ENCODE measurements at places on chromosomes 12 and 14.

- no peak for DNase-seq
Observed at GRCh38 chr12:89947437-89948270, 239.0 kb upstream of the ATP2B1 start.

DNA sequence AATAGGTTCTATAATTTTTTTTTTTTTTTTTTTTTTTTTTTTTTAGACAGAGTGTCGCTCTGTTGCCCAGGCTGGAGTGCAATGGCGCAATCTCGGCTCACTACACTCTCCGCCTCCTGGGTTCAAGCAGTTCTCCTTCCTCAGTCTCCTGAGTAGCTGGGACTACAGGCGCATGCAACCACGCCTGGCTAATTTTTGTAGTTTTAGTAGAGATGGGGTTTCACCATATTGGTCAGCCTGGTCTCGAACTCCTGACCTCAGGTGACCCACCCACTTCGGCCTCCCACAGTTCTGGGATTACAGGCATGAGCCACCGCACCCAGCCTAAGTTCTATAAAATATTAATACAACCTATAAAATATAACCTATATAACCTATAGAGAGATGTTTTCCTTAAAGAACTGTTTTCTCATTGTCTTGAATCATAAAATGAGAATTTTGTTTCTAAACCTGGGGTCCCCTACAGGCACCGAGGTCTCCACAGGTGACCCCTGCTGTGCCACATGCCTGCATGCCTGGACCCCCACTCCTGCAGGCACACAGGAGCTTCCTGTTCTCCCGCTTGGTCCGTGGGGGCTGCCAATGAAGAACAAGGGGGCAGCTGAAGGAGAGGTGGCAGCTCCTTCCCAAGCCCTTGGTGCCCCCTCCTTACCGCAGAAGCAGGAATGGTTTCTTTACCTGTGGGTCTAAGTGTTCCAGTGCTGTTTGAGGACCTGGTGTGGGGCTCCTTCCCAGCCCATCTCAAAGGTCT, 70.9 kb upstream of the ZFP36L1 start:
- no peak for DNase-seq

GRCh38 chr12:68932961-68933893, at the start of gene CPM:
Gene CPM (minus strand): TSS chr12:68933171. CDS start chr12:68932837, 334 bp downstream.
- DNase-seq = peak; percentile 29

- no peak for DNase-seq
Observed at GRCh38 chr12:93603762-93604161, 31.3 kb downstream of the SOCS2 start.

DNA sequence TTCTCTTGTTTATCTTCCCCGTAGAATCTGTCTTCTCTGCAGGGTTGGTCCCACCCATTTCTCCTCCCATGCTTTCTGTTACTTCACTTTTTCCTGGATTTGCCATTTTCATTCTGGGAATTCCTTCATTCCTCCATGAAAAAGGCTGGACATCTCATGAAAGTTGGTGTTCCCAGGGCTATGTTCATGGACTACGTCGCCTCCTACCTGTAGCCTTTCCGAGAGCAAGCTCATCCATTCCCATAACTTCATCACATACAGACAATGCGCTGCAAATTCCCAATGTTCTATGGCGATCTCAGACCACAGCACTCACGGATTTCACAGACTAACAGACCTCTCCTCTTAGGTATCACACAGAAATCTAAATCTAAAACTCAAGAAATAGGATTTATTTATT, 217.1 kb downstream of the EXOC5 start:
- DNase-seq = no peak

DNA sequence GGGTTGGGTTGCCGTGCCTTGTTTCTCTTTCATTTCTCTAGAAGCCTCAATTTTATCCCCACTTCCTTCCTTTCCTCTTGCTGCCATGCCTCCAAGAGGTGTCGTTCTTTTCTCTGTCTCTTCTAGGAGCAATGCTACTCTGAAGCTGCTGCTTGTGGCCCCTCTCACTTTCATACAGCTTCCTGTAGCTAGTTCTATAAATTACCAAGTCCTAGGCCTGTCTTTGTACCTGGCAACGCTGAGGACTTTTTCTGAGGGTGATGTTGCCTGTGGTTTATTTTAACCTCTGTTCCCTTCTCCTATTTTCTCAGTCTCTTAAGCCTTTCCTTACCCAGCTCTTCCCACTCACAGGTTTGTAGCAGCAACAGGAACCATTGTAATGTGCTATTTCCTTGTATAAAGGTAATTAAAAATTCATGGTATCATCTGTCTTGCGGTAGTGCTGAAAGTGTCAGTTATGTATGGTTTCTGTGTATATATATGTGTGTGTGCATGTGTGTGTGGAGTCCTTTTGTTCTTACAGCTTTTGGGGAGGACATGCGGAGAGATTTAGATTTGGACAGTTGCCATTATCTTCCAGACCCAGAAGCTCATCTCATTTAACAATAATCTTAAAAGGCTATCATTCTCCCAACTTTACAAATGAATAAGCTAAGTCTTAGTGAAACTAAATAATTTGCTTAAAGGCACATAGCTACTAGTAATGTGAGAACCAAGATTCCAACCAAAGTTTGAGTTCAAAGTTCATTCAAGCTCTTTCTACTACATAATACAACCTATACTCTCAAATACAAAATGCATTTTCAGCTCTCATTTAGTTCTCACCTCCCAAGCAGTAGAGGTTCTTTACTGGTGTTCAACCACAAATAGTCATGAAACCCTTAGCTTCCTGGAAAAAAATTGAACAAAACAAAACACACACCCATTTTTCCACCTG, 43.8 kb downstream of the DDHD1 start:
- peak; percentile 39 for DNase-seq

GRCh38 chr14:64467566-64467965, 2.3 kb downstream of the AKAP5 start:
- DNase-seq = no peak

DNA sequence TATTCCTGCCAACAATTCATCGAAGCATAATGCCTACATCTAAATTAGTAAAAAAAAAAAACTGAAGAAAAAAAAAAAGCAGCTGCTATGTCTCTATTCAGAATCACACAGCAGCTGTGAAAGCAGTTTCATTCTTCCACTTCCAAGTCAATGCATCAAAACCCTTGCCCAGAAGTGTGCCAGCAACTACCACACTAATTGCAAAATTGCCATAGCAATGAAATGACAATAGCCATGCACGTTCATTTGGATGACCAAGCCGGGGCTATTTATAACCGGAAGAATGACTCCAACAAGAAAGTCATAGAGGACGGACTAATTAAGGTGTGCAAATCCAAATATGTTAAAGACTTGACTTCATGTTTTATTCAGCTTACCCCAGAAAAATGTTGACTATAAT, 42.5 kb downstream of the SLC2A13 start:
- no peak for DNase-seq

DNA sequence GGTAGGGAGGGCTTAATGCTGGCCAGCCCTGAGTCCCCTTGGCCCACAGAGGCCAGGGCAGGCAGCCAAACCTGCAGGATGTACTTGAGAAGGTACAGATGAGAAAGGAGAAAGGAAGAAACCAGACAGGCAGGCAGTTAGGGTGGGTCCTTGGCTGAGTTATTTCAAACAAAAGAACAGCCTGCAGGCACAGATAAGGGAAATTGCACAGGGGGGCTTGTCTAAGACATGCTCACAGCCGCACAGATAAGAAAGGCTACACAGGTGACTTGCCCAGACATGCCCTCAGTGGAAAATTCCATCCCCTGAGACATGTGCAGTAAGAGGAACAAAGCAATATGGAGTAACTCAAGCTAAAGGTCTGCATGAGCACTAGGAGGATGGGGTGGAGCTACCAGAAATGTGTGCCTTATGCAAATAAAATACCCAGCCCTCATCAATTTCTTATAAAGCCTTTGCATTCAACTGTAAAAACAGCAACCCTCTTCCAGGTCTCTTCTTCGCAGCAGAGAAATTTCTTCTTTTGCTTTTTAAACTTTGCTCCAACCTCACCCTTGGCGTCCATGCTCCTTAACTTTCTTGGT, 158.2 kb upstream of the RGS6 start:
- no peak for DNase-seq

DNA sequence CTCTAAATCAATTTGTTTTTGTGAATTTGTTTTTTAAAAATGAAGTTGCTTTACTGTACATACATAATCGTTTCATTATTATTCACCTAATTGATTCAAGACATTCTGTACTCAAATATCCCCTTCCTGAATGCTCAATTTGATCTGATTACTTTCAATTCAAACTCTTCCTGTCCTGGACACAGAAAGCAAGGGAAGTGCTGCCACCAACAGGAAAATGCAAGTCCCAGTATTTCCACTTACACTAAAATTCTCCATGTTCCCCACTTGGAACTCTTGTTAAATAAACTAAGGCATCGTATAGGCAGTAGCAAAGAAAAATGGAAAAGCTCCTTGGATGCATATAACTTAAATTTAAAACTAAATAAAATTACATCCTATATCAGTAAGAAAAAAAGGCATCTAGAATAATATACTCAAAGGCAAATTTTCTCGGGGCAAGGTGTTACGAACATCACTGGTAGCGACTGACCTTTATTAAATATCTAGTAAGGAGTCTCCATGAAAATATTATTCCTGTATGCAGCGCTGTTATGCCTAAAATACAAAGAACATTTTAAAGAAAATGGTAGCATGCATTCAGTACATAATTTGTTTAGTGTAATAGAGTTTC, 72.0 kb upstream of the DBX2 start:
- DNase-seq = no peak

DNA sequence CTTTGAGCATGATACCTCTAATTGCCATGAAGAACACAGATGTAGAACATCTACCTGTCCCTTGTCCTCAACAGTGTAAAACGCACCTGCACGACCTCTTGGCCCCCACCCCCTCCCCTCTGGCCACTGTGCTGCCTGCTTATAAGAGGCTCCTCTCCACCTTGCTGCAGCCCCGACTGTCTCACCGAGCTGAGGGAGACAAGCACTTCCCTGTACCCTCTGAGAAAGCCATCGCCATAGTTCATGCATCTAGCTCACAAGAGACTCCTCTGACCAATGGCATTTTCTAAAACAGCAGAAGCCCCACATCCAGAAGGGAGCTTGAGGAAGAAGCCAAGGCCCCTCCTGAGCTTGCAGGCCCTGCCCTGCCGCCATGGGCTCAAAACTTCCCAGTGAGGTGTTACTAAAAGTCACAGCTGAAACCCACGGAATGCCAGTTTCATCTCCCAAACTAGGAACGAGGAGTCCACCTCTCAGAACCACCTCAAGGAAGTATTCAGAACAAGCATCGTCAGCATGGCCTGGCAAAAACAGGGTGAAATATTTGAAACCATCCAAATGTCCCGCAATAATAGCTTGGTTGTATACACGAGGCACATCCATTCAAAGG, 21.5 kb upstream of the ANO2 start:
- DNase-seq = no peak

DNA sequence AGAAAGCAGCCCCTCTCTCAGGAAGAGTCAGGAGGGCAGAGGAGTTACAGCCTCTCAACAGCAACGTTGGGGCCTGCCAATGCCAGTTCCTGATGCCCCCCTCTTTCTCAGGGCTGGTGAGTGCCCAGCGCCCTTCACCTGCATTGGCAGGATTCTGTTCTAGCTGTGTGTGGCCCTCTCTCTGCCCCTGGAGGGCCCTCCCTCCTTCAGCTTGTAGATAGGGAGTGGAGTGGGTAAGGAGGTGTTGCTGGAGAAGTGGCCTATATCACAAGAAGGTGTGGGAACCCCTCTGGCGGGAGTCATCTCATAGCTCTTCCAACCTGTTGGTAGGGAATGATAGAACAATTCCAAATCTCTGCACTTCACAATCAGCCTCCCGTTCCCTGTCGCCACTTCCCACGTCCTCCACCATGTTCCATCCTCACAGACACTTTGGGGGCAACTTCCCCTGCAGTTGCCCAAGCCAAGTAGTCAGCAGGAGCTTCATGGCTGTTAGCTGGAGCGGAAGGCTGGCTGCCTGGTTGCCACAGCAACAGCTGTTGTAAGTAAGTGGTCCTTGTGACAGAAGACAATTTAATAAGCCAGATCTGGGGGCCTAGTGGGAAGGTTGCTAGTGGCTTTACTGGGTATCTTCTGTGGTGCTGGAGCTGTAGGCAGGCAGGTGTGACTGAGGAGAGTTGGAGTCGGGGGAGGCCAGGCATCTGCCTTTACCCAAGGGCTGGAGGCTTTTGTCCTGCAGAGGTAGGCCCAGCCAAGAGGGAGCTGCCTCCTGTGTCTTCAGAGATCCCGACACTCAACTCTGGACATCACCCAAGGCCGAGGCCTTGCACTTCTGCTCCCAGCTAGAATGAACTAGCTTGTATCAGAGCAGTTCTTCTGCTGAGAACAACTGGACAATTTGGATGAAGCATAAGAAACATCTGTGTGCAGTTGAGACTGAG, 38.4 kb downstream of the GALNT16 start:
- DNase-seq = no peak

DNA sequence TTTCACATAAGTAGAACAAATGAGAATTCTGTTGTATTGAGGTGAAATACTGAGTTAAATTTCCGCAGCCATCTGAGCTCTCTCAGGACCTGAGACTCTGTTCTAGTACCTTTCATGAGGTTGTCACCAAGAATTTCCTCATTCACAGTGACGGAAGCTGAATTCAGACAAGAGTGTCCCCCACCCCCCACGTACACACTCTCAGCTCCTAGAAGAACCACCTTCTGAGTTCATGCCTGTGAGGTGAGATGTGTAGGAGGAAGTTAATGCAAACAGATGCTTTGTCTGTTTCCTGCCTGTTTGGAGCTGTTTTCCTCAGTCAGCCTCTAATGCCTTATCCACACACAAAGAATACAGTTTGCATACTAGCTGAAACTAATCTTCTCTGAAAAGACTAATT, 18.2 kb downstream of the BICDL1 start:
- peak; percentile 59 for DNase-seq

DNA sequence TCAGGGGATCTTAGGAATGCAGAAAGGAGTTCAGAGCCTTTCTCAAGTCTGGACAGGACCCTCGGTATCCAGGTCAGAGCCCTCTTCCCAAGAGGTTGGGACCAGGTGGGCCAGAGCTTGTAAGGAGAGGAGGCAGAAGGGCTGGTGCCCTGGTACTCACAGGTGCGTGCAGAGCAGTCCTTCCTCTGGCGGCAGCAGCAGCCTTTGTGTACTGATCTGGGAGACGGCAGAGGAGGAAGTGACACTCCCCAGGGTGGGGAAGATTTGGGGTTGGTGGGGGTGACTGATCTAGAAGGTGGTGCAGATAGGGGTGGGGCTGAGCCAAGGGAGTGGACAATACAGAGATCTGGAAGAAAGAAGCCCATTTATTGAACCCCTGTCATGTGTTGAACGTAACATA, at the start of gene ITGB7:
ITGB7 (minus strand) TSS at position 210 of the 400 bp plus-strand sequence. CDS start 6,808 bp downstream, outside the sequence.
- DNase-seq = peak; percentile 58

DNA sequence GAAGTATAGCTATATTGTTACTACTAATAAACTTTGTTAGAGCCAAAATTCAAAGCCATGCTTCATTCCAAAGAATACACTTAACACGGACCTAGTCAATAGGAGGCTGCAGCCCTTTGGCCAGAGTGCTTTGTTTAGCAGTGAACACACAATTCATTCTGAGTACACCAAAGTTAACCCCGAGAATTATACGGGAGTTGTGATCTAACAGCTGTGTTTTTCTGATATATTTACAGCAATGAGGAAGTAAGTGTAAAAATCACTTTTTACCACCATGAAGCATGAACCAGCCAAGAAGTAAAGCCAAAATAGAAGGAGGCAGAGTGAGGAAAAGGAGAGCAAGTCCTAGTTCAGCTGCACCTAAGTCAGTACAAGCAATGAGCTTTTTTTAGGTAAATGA, 156.8 kb upstream of the PDE3A start:
- DNase-seq = no peak

- DNase-seq = peak; percentile 29
Observed at GRCh38 chr12:57093415-57094207, 4.7 kb downstream of the NAB2 start.

All from effector memory CD8-positive, alpha-beta T cell (primary cell).